ENCODE measurements at places on chromosomes 11 and 22.

GRCh38 chr11:57207168-57207567 lies 25.4 kb downstream of the LRRC55 start:
- no peak for DNase-seq

DNA sequence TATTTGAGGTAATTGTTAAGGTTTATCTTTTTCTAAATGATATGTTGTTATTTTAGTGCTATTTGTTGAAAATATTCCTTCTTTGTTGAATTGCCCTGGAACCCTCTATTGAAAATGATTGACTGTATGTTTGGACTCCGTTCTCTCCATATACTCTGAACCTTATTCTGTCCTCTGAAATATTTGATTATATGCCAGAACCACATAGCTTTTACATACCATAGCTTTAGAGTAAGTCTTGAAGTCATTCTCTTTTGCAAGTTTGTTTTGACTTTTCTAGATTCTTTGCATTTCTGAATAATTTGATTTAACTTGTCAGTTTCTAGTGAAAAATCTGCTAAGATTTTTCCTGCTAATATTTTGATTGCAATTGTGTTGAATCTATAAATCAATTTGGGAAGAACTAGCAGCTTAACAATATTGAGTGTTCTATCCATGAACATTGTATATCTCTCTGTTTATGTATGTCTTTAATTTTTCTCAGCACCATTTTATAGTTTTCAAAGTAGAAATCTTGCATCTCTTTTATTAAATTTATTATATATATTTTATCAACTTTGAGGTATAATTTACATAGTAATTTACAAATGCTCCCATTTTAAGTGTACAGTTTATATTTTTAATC lies 51.7 kb upstream of the PITPNB start:
- DNase-seq, result no peak

DNA sequence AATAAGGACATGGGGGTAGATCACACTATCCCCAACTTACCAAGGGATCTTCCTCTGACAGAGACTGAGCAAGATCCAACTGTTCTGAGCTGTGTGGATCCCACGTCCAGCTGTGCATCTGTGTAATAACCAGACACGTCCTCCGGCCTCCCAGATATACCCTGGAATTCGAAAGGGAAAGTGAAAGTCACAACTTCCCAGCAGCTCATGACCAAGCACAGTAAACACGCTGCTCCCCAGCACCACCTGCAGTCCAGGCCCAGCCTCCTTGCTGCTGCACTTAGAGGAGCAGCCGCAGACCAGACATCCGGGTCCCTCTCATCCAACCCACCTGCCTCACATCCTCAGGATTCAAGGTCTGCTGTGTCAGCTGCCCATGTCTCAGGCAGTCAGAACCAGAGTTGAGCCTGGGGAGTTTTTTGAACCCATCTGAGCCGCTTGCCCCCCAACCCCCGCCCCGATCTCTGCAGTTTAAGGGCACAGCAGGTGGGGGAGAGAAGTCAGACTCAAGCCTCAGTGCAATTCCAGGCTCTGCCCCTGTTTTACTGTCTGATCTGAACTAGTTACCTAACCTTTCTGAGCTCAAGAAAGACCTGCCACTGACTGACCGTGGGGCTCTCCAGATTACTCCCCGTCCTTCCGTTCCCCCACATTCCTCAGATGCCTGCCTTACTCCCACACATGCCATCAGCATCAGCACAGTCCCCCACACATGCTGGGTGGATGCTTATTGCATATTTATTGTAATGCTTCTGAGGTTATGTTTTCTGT lies at the start of gene APOL2:
Gene APOL2, minus strand, starts transcription at position 127 of the 771 bp plus-strand sequence. CDS start 6,365 bp downstream, outside the sequence.
- DNase-seq, result peak; percentile 96

DNA sequence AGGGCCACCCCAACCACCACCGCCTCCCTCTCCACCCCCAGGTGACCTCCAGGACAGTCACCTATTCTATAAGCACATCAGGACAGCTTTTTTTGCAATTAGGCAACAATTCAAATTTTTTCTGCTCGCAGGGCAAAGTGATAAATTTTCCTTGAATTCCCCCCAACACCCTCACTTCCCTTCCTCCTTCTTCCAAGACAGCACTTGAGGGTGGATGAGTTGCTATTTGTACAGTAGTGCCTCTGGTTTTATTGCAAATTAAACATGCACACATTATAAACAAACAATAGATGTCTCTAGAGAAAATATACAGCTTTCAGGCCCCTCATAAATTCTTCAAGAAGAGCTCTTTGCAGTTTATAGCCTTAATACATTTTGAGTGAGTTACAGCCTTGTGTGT lies 80.9 kb upstream of the USP47 start:
- DNase-seq, result no peak

GRCh38 chr22:26756675-26757293 lies 99.4 kb downstream of the MIAT start:
- peak; percentile 96 for DNase-seq

GRCh38 chr11:3222003-3222855 lies 3.6 kb upstream of the MRGPRG start:
- no peak for DNase-seq

DNA sequence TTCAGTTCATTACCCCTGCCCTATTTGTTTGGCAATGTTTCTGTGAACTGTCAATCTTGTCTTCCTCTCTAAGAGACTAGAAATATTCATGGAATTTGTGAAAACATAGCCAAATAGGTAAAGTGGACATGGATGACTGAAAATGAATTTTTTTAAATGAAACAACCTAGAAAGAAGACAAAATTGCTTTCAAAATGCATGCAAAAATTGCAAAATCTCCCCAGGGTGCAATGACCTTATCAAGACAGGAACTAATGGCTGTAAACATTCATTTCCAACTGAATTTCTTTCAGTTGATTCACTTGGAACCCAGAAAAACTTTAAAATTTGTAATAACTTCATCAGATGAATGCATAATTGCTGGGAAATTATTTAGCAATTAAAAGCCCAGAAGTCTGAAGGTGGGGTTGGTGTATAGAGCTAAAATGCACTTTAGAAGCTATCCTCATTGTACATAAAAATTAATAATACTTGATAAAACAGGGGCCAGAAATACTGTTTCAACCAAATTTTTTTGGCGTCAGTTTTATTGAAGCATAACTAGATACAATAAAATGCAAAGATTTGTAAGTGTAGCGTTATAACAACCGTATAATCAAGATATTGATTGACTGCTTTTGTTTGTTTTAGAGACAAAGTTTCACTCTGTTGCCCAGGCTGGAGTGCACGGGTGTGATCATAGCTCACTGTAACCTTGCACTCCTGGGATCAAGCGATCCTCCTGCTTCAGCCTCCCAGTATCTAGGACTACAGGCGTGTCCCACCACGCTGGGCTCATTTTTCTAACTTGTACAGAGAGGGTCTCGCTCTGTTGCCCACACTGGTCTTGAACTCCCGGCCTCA lies 27.6 kb upstream of the SLC35C1 start:
- DNase-seq, result no peak

- no peak for DNase-seq
These were observed 131.8 kb downstream of the FEZ1 start for GRCh38 chr11:125364121-125364826.

DNA sequence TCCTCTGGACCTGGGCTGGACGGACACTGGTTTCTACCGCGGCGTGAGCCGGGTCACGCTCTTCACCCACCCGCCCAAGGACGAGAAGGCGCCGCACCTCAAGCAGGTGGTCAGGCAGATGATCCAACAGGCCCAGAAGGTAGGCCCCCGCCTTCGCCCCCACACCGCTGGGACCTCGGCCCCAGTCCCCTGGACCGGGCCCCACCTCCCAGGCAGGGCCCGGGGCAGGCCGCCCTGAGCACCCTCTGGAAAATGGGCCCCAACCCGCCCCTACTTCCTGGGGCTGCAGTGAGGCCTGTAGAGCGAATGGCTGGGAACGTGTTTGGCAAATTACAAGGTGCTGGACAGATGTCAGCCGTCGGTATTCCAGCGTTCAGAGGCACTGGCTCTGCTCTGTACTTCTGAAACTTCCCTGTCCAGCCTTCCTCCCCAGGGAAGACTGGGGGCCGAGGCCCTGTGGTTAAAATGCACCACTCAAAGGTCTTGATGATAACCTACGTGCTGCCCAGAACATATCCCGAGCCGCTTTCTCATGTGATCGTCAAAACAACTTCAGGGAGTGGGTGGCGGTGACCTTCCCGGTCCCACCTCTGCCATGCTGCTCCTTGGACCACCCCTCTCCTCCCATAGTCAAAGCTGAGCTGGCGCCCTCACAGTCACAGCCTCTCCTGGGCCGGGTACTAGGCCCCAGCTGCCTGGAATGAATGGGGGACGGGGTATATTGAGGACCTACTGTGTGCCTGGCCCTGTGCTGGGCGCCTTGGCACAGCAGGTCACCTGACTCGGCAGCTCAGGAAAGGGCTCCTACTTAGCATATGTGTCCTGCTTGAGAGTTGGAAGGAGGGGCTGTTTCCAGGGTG lies 869 bp downstream of the FAM83F start:
- DNase-seq, result no peak

DNA sequence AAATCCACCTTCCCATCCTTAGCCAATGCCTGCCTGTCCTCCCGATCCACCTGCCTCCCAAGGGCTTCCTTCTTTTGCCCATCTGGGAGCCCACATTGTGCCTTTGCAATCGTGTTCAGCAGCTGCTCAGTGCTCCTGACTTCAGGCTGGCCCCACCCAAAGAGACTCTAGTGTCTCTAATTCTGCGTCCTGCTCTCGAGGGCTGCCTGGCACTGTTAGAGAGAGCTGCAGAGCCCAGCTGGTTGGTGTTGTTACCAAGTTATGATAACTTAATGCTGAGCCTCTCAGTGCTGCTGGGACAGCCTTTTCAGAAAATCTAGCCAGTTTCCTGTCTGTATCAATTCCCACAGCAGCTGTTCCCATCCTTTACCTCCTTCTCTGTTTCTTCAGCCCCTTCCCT lies 69.1 kb downstream of the MICAL2 start:
- no peak for DNase-seq

- no peak for DNase-seq
These were observed 268.9 kb downstream of the LRRC4C start for GRCh38 chr11:41190437-41191082.

All from urothelium cell line (cell line).